Amniotic epithelial cell (primary cell): ENCODE measurements at places on chromosomes 4 and X.

- DNase-seq = peak; percentile 76
These were observed 78.1 kb downstream of the RLIM start for GRCh38 chrX:74536152-74536831.

DNA sequence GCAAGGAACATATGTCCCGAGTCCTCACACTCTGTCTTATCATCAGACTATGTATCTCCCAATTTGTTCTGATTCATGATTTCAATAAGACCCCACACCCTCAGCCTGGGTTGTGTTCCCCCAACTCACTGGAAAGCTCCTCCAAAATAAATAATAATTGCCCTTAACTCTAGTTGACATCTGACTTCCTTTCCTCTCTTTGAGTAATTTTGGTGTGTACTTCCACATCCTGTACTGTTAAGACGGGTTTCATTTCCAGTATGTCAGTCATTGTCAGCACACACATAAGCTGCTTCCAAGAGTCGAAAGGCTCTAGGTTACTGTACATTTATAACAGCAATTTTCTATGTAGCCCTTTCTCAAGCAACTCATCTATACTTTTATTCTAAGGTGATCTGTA lies 52.2 kb upstream of the C1QTNF7 start:
- DNase-seq = no peak

- no peak for DNase-seq
These were observed 27.2 kb upstream of the EDNRA start for GRCh38 chr4:147453561-147454141.

GRCh38 chrX:34147345-34147744 lies 15.2 kb upstream of the FAM47A start:
- no peak for DNase-seq

GRCh38 chr4:70842761-70843435 lies 3.2 kb upstream of the GRSF1 start:
- no peak for DNase-seq

DNA sequence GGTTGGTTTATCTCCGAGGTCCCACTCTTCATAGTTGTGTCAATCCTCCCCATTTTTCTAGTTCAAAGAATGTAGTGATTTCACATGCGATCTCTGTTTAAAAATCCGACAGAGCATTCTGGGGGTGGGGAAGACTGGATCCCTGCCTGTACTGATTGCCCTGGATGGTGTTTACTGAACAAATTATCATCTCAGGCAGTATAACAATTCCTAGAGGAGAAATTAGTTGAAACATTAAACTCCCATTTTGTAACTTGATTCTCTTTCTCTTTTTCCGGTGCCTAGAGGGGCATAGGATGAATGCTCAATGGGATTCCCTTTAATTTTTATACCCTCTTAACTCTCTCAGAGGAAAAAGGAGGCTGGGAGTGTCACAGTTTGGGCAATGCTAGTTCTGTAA lies 10.0 kb upstream of the CWH43 start:
- no peak for DNase-seq

- DNase-seq = no peak
These were observed 10.0 kb downstream of the ZFYVE28 start for GRCh38 chr4:2408401-2408958.

- no peak for DNase-seq
These were observed 125.9 kb upstream of the ETNPPL start for GRCh38 chr4:108888769-108889168.

DNA sequence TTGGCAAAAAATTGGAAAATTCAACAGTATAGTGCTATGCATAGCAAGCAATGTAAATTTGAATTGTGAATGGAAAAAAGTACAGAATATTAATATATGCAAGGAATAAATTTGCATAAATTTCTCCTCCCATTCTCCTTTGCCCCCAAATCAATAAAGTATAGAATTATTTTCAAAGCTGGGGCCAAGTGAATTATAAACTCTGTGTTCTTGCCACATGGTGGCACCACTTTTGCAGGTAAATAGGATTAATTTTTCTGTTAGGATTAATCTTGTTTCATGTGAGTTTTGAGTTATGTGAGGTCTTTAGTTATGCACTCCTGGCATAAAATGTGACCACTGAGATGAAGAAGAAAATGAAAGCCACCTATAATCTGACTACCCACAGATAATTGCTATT lies 19.9 kb downstream of the COPS4 start:
- DNase-seq = peak; percentile 19

DNA sequence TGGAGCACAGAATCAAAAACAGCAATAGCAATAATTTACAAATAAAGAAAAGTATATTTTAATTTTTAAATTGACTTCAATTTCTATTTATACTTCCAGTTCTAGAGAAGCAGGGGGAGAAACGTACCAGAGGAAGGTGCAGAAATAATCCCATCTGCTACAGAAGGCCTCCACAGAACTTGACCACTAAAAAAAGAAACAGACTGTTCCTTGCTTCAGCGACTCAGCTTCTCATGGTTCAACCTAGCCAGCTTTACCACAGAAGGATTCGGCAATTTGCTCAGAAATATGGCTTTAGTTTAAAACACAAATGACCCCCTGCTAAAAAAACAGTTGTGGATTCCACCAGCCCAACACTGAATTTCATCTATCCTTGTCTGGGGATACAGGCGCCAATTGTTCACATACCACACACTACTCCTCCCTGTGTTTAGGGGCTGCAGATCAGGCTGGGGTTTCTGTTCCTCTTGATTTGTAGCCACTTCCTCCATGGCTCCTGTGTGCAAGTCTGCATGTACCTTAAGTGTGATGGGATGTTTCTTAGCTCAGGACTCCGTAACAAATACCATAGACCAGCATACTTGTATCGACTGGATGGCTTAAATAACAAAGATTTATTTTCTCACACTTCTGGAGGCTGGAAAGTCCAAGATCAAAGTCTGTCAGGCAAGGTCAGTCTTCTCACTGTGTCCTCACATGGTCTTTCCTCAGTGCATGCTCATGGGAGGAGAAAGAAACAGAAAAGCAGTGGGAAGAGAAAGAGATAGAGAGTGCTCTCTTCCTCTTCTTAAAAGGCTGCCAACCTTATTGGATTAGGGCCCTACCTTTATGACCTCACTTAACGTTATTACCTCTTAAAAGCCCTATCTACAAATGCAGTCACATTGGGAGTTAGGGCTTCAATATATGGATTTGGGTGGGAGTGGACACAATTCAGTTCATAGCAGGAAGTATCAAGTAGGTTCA lies 79.1 kb downstream of the AMOT start:
- no peak for DNase-seq

DNA sequence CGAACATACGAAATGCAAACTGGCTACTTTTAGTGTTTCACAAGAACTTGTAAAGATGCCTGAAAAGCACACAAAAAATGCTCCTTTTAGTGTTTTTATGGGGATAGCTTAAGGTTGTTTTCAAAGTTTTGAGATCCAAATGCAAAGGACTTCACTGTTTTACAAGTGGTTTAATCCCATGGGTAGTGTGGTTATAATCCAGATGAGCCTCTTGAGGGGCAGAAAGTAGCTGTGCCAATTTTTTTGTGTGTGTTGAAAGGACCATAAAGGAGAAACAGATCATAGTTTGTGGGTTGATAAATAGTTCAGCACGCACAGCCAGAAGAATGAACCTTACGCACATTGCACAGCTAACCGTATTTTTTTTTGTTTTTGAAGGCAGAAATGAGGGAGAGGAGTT lies 126.9 kb upstream of the GIMD1 start:
- peak; percentile 86 for DNase-seq

- peak; percentile 90 for DNase-seq
These were observed 48.2 kb upstream of the SLIT2 start for GRCh38 chr4:20203508-20203907.

DNA sequence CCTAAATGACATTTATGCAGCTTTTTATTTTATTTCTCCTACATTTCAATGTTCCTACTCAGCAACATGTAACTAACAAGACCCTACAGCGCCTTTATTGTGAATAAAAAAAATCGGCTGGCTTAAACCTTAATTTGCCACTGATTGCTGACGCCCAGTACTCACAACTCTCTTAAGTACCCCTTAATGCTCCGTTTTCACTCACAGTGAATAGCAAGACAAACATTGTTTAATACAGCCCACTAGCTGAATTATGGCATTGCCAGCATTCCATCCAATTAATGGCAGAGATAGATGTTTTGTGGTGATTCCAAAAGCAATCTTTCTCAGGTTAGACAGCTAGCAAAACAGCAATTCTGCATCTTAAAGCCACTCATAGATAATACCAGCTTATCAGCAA lies 61.1 kb downstream of the PPARGC1A start:
- DNase-seq = no peak

DNA sequence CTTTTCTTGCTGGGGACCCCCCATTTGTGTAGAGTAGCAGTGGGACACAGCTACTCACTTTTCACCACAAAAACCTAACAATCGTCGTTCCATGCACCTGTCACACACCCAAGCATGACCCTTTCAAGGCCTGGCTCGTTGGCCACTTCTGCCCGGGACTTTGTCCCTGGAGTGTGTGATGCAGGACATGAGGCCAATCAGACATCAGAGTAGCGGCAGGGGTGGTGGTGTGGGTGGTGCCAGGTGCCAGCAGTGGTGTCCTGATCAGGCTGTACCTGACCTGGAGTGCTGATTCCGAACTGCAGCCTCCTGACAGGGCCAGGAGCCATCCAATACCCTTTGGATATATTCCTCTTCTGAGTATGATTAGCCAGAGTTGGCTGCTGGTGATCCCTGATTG lies 23.1 kb upstream of the PROM1 start:
- DNase-seq = no peak

DNA sequence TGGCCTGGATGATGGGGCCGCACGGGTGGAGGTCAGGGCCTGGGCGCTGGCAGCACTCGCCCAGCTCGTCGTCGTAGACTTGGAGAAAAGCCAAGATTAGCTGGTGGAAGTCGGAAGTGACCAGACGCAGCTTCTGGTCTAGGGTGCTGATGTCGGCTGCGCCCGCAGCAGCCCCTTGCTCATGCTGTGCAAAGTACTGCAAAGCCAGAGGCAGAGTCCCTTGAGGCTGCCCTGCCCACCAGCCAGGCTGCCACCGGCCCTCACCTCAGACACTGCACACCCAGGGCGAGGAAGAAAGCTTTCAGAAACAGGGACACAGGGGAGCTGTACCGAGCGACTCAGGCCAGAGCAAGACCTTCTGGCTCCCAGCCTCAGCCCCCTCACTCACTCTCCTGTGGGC lies 9.7 kb upstream of the TREX2 start:
- DNase-seq = no peak

DNA sequence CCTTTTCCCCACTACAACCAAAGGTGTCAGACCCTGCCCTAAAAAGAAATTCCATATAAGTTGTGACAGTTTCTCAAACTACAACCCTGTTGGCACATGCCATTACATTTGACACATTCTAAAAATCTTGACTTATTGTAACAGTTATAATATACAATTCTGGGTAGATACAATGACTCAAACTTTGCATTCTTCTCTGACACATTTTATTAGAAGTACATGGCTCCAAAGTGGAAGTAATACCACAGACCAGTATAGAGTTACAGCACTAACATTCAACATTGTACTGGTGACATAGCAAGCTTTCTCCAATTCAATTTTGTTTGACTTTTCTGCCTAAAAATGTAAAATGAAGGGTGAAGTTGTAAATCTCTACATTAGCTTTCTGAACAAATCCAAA lies 196.6 kb upstream of the ETNPPL start:
- DNase-seq = no peak

DNA sequence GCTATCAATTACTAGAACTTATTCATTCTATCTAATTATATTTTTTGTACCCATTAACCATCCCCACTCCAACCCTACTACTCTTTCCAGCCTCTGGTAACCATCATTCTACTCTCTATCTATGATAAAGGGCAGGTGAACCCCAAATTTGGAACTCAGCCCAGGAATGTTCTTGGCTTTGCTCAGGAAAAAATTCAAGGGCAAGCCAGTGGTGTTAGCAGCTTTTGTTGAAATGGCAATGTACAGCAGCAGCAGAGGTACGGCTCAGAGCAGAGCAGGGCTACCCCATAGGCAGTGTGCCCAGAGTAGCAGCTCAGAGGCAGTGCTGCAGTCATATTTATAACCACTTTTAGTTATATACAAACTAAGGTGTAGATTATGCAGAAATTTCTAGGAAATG lies 138.2 kb downstream of the RNF150 start:
- peak; percentile 60 for DNase-seq
